ENCODE measurements at places on chromosomes 11 and 22.

- peaks cover 10% of the 10 kb centered on the region for H3K4me1 ChIP-seq
- H3K4me3 ChIP-seq = no peak overlapping the region
- no peaks in the 10 kb centered on the region for H3K27me3 ChIP-seq
- H3K27ac ChIP-seq = peak overlapping the region; percentile 0
These were observed 281.7 kb upstream of the MTNR1B start for GRCh38 chr11:92687724-92688123.

DNA sequence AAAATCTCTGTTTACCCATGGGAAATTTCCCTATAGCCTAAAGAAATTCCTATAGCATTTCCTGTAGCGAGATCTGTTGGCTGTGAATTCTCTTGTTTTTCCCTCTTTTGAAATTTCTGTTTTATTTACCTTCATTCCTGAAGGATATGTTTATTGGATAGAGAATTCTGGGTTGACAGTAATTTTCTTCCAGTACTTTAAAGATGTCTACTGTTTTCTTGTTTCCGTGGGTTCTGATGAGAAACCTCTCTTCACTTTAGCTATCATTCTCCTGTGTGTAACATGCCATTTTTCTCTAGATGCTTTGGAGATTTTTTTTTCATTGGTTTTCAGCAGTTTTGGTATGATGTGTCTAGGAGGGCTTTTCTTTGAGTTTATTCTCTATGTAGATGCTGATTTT lies 77.5 kb upstream of the SORL1-AS1 start:
- peaks cover 37% of the 10 kb centered on the region for H3K36me3 ChIP-seq
- H3K4me3 ChIP-seq = no peak overlapping the region
- DNase-seq = no peak

DNA sequence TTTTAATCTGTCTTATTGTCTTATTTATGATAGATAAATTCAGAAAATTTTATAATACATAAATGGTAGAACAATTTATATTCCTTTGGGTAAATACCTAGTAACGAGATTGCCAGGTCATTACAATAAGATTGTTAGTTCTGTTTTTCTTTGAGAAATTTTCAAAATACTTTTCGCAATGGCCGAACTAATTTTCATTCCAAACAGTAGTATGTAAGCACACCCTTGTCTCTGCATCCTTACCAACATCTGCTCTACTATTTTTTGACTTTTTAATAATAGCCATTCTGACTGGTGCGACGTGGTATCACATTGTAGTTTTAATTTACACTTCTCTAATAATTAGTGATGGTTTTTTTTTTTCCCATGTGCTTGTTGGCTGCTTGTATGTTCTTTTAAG lies 351.4 kb upstream of the LUZP2 start:
- H3K36me3 ChIP-seq = no peaks in the 10 kb centered on the region
- H3K4me3 ChIP-seq = no peak overlapping the region
- no peaks in the 10 kb centered on the region for H3K4me1 ChIP-seq
- no peak for DNase-seq

DNA sequence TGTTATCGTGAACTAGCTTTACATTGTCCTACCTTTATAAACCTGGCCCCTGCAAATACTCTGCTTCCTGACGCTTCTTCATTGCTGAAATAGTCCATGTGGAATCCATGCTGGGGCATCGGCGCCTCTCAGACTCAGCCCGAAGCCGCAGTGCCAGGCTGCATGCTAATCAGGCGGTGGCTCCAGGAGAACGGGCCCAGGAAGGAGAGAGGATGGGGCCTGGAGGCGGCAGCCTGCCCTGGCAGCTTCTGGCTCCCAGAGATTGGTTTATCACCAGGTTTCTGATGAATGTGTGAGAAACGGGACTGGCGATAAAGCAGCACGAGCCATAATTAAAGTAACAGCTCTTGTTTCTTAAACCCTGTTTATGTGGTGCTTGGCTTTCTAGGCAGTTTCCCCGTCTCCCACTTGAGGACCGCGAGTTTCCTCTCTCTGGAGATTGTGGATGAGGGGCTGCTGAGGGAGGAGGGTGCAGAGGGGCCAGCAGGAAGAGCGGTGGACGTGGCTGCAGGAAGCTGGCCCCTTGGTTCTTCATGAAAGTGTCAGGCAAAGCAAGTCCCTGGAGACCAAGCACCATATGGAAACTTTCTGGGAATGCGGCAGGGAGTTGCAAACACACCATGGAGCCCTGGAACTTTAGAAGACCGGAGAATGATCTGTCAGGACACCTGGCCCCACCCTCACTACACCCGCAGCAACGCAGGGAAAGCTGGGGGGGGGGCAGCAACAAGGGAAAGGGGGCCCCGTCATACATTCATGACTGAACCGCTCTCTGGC lies 93.4 kb downstream of the NTM start:
- peaks cover 24% of the 10 kb centered on the region for H3K27me3 ChIP-seq
- no peak overlapping the region for H3K27ac ChIP-seq
- H3K4me1 ChIP-seq = peaks cover 17% of the 10 kb centered on the region

GRCh38 chr11:100561323-100561722 lies 125.8 kb upstream of the ARHGAP42 start:
- no peak overlapping the region for H3K27ac ChIP-seq
- no peaks in the 10 kb centered on the region for H3K4me1 ChIP-seq
- no peak overlapping the region for H3K4me3 ChIP-seq

GRCh38 chr11:69257838-69258658 lies 35.9 kb upstream of the MYEOV start:
- H3K27me3 ChIP-seq = peaks cover 24% of the 10 kb centered on the region
- H3K4me3 ChIP-seq = no peak overlapping the region
- DNase-seq = no peak

DNA sequence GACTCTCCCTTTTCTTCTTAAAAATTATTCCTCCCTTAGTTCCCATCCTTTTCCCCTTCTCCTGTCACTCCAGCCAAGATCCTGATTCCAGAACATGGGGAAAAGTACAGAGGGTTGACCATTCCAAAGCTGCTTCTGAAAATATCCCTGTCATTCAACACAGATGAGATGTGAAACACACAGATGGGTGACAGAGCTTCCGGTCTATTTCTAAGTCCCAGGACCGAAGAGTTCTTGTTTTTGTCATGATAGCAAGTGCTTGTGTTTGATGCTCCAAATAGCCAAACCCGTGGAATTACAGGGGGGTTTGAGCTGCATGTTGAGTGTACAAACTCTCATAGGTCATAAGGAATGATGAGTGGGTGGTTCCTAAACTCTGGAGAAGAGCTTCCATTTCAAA lies 57.9 kb downstream of the PARVA start:
- no peak overlapping the region for H3K27ac ChIP-seq
- no peak for DNase-seq
- no peak overlapping the region for H3K4me3 ChIP-seq

GRCh38 chr22:28413612-28414399 lies 265.8 kb downstream of the TTC28 start:
- H3K36me3 ChIP-seq = no peaks in the 10 kb centered on the region
- H3K4me3 ChIP-seq = no peak overlapping the region
- no peak for DNase-seq

DNA sequence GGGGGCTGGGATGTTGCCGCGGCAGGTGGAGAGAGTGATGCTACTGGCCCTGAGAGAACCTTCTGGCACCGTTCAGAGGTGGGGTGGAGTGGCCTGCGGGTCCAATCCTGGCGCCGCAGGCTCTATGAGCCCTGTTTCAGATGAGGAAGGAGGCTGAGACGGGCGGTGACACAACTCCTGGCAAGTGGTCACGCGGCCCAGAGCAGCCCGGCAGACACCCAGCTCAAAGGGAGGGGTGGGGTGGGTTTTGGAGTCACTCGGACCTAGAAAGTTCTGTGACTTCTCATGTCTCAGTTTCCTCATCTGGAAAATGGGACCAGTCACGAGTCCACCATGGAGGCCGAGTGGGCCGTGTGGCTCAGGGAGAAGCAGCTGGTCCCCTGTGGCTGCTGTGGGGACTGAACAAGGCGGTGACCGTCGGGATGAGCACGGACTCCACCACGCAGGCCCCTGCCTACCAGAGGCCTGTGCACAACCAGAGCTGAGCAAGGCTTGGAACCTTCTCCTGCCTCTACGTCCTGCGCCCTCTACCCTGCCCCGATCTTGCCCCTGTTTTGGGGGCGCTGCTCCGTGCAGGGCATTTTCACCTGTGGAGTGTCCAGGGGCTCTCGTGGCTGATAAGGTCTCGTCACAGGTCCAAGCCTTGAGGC lies 3.7 kb downstream of the TSPO start:
- no peak overlapping the region for H3K4me3 ChIP-seq
- no peaks in the 10 kb centered on the region for H3K36me3 ChIP-seq
- no peak overlapping the region for H3K27ac ChIP-seq
- peaks cover 2% of the 10 kb centered on the region for H3K4me1 ChIP-seq

DNA sequence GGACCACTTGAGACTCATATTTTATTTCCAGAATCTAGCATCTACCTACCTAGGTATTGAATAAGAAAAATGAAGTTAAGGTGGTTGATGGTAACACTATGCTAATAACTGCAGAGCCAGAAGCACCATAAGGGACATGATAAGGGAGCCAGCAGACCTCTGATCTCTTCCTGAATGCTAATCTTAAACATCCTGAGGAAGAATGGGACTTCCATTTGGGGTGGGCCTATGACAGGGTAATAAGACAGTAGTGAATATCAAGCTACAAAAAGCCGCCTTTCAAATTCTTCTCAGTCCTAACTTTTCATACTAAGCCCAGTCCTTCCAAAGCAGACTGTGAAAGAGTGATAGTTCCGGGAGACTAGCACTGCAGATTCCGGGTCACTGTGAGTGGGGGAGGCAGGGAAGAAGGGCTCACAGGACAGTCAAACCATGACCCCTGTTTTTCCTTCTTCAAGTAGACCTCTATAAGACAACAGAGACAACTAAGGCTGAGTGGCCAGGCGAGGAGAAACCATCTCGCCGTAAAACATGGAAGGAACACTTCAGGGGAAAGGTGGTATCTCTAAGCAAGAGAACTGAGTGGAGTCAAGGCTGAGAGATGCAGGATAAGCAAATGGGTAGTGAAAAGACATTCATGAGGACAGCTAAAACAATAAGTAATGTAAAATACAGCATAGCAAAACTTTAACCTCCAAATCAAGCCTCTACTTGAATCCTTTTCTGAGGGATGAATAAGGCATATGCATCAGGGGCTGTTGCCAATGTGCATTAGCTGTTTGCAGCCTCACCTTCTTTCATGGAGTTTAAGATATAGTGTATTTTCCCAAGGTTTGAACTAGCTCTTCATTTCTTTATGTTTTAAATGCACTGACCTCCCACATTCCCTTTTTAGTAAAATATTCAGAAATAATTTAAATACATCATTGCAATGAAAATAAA lies 2.1 kb downstream of the HBB start:
- H3K36me3 ChIP-seq = no peaks in the 10 kb centered on the region
- no peaks in the 10 kb centered on the region for H3K4me1 ChIP-seq
- DNase-seq = no peak
- H3K27ac ChIP-seq = no peak overlapping the region

DNA sequence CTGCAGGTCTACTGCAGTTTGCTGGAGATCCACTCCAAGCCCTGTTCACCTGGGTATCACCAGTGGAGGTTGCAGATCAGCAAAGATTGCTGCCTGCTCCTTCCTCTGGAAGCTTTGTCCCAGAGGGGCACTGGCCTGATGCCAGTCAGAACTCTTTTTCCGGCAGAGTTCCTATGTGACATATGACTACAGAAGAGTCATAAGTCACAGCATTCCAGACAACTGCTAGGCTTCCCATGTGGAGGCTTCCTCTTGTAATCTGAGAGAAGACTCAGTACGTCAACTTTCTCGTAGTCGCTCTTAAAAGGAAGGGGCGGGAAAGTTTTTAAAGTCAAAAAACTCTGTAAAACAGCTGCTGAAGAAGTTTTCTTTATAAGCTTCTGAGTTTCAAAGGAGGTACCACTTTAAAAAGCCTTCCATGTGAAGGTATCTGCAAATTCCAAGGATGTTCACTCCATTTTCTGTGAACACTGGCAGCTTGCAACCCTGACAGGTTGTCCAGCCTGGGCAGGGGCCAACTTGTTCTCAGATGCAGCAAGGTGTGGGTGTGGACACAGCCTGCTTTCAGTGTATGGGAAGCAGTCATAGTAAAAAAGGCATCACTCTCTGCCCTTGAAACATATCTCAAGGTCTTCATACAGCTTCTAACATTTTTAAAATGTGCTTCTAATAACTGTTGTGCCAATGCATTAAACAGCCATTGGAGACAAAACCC lies 97.8 kb downstream of the ME3 start:
- no peak overlapping the region for H3K27ac ChIP-seq
- no peak overlapping the region for H3K4me3 ChIP-seq
- DNase-seq = no peak
- H3K27me3 ChIP-seq = no peaks in the 10 kb centered on the region
- peaks cover 9% of the 10 kb centered on the region for H3K4me1 ChIP-seq

GRCh38 chr11:64694026-64694755 lies 28.8 kb downstream of the NRXN2 start:
- H3K27me3 ChIP-seq = peaks cover 82% of the 10 kb centered on the region
- DNase-seq = no peak
- no peak overlapping the region for H3K27ac ChIP-seq
- no peaks in the 10 kb centered on the region for H3K36me3 ChIP-seq
- H3K4me3 ChIP-seq = no peak overlapping the region

DNA sequence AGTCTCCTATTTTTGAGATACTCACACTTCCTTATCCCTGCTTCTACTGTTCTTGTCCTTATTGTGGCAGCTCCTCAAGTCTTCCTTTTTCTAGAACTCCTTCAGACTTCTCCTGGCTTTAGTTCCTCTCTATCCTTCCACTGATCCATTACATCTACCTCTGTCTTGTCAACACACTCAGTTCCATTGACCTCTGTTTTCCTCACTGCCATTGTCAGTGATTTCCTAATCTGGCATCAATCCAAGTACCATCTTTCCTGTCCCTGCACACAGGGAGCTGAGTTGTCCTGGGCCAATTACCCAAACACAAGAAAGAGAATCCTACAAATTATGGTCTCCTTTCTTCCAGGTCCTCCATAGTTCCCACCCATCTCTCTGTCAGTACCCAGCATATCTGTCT lies 27.9 kb upstream of the RIC3 start:
- H3K27ac ChIP-seq = no peak overlapping the region
- DNase-seq = no peak
- no peaks in the 10 kb centered on the region for H3K4me1 ChIP-seq

GRCh38 chr11:86693518-86693917 lies 21.1 kb upstream of the ME3 start:
- no peak for DNase-seq
- H3K36me3 ChIP-seq = no peaks in the 10 kb centered on the region
- H3K4me3 ChIP-seq = no peak overlapping the region
- H3K27ac ChIP-seq = no peak overlapping the region
- H3K27me3 ChIP-seq = peaks cover 51% of the 10 kb centered on the region
- H3K4me1 ChIP-seq = peaks cover 3% of the 10 kb centered on the region

- DNase-seq = no peak
- H3K27ac ChIP-seq = no peak overlapping the region
- no peaks in the 10 kb centered on the region for H3K27me3 ChIP-seq
- H3K4me3 ChIP-seq = no peak overlapping the region
These were observed 11.0 kb downstream of the GATD1 start for GRCh38 chr11:766106-766935.

- H3K4me3 ChIP-seq = no peak overlapping the region
- no peaks in the 10 kb centered on the region for H3K27me3 ChIP-seq
- no peaks in the 10 kb centered on the region for H3K36me3 ChIP-seq
- peaks cover 15% of the 10 kb centered on the region for H3K4me1 ChIP-seq
These were observed 8.7 kb upstream of the ABTB2 start for GRCh38 chr11:34366522-34366921.
